Small intestine (tissue), 16 donors: ENCODE measurements at places on chromosomes 3 and 15.

GRCh38 chr3:140830391-140830790 lies 111.2 kb upstream of the SLC25A36 start:
- no peak for DNase-seq

- DNase-seq: no peak
Measured at GRCh38 chr3:144259267-144259666, 287.6 kb downstream of the DIPK2A start.

- no peak for DNase-seq
Measured at GRCh38 chr15:52005748-52006701, 13.0 kb upstream of the MAPK6 start.

DNA sequence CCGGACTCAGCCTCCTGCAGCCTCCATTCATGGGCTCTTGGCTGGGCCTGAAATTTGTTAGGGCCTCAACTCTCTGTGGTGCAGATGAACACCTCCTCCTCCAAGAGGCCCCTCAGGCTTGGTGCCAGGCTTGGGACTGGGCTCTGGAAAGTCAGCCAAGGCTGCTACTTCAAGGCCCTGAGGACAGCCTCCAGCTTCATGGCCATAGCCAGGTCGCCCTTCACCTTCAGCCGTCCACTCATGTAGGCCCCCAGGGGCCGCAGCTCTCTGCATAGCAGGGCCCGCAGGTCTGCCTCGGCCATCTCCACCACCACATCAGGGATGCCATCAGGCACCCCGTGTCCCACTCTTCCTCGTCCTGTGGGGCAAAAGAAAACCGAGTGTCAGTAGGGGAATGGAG lies 8.3 kb downstream of the STOML1 start:
- DNase-seq: no peak

DNA sequence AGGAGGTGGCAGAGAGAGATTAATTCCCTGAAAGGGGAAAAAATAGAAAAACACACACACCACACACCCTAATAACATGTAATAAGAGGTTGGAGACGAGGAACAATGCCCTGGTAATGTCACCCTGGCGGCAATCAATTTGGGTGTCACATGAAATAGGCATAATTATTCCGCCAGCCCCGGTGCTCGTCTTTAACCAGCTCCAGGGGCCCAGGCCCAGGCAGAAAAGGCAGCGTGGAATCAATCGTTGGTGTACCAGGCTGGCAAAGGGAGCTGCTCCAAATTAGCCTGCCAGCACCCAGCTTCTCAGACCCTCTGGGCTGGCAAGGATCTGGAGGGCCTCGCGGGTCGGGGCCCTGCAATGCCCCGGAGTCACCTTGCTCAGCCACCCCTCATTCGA lies 5.6 kb downstream of the LINGO1 start:
- no peak for DNase-seq

DNA sequence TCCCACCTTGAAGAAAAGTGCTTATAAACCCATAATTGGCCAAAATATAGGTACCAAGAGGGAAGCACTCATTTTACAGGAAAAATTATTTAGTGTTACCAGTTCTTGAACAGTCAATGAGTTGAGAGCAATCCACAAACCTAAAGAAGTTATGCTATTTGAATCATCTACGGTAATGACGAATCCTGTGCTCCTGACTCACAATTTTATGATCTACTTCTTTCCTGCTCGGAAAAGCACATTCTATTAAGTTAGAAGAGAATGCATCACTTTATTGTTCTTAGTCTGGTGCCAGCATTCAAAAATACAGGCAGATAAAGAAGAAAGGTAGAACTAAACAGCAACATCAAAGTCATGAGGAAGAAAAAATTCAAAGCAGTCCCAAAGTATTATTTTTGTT lies 33.2 kb downstream of the CHRM5 start:
- no peak for DNase-seq

DNA sequence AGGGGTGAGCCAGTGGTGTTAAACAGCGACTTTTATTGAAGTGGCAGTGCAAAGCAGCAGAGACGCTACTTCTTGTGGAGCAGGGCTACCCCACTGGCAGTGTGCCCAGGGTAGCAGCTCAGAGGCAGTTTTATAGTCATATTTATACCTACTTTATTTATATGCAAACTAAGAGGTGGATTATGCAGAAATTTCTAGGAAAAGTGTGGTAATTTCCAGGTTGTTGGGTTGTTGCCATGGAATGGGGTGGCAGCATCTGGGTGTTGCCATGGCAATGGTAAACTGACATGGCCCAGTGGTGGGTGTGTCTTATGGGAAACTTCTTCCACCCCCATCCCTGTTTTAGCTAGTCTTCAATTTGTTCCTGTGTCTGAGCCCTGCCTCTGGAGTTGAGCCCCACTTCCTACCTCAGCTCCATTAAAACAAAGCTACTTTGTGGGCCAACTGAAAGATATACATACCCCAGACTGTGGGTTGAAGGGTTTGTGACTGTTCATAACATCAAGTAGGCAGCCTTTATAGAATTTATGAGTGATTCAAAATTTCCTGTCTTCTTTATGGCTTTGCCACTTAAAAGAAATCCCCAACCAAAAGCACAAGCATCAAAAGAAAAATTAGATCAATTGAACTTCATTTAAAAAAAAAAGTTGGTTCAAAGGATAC lies 60.3 kb downstream of the EBLN2 start:
- DNase-seq: no peak

GRCh38 chr3:104606812-104607211 lies 759.9 kb upstream of the ALCAM start:
- no peak for DNase-seq

DNA sequence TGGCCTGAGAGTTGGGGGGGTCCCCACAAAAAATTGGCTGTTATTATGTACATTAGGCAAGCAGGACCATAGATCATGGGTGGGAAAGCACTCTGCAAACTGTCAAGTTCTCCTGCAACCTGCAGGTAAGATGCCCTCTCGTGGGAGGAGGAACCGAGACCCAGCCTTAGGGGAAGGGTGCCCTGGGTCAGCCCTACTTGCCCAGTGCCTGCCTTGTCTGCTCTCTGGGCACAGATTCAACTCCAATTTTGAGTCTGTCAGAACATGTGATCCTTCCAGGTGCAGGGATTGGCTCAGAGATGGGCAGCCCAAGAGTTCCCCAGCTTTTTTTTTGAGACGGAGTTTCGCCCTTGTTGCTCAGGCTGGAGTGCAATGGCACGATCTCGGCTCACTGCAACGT lies 99.2 kb downstream of the PLXNA1 start:
- DNase-seq: no peak

GRCh38 chr3:34248352-34248751 lies 449.9 kb downstream of the PDCD6IP start:
- DNase-seq: peak; percentile 34

- no peak for DNase-seq
Measured at GRCh38 chr3:14991151-14991742, 43.9 kb downstream of the NR2C2 start.
